ENCODE measurements at places on chromosomes 11 and 22.

DNA sequence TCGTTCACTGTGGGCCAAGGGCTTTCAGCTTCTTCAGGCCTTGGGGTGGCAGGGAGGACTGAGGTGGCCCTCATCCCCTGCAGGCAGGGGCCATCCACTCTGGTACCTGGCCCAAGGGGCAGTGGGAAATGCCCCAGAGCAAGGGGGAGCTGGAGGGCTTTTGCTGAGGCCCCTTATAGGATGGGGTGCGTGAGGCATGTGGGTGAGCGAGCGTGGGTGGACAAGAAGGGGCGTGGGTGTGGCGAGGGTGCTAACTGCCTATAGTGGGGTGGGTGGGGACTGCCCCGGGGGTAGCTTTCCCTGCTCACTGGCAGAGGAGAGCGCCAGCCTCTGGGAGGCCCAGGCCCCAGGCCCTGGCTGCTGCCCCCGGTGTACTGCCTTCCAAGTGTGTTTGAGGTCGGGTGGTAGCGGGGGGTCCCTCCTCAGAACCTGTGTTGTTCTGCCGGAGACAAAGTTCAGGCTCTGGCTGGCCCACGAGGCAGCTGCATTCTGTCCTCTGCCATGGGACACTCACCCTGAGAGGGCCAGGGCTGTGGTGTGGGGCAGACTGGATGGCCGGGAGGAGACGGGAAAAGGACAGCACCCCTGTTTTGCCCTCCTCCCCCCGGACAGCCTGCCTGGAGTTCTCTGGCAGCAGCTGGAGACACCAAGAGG is 3.4 kb downstream of the FLRT1 start:
- no peak for DNase-seq

GRCh38 chr11:2752204-2752770 is 52.5 kb upstream of the KCNQ1OT1 start:
- peak; percentile 1 for DNase-seq

DNA sequence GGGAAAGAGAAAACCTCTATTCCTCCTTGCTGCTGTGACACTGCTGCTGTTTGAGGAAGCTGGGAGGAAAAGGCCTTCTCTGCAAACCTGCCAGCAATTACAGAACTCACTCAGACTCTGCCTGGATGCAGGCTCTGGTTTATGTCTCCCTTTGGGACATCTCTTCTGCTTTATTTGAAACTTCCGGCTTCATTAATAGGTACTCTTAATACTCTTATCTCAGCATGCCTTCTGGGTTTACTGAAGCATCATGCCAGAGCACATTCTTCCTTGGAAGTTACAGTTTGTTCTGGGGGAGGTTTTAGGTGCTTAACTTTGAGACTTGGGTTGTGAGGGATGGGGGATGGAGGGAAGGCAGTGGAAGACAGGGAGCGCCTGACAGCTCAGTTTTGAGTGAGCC is 79.9 kb downstream of the NAV2 start:
- no peak for DNase-seq

DNA sequence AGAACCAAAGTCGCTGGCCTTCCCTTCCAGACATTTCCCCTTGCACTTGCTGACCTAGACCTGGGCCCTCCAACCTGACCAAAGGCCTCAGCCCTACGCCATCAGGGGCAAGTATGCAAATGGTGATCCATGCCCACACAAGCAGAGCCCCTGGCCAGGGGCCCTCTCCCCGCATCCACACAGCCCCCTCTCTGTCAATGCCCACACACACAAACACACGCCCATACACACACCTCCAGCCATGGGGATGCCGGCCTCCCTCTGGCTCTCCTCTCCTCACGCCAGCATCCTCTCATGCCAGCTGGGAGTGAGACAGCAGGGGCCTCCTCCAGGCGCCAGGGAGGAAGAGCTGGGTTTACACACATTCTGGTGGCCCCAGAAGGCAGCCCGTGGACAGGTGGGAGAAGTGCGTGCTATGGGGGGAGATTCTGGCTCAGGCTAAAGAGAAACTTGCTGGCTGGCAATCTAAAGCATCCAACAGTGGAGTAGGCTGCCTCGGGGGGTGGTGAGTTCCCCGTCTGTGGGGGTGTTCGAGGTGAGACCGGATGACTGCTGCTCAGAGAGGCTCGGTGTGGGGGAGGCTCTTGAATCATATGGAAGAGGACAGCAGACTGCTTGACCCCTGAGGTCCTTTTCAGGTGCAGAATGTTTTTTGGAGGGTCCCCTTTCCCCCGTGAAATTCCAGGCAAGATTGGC is 4.8 kb downstream of the NRXN2 start:
- no peak for DNase-seq

- DNase-seq = no peak
Measured at GRCh38 chr11:57630171-57630570, 19.5 kb downstream of the YPEL4 start.

DNA sequence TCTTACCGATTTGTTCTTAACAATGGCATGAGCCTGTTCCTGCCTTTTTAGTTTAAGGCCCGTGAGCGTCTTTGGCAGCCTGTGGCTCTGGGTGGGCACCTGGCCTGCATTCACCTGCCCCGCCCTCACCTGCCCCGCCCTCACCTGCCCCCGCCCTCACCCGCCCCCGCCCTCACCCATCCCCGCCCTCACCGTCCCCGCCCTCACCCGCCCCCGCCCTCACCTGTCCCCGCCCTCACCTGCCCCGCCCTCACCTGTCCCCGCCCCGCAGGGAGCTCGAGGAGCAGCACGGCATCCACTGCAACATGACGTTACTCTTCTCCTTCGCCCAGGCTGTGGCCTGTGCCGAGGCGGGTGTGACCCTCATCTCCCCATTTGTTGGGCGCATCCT is 14.2 kb downstream of the GATD1 start:
- DNase-seq = no peak

- no peak for DNase-seq
Measured at GRCh38 chr22:37237371-37238268, 6.4 kb downstream of the RAC2 start.

DNA sequence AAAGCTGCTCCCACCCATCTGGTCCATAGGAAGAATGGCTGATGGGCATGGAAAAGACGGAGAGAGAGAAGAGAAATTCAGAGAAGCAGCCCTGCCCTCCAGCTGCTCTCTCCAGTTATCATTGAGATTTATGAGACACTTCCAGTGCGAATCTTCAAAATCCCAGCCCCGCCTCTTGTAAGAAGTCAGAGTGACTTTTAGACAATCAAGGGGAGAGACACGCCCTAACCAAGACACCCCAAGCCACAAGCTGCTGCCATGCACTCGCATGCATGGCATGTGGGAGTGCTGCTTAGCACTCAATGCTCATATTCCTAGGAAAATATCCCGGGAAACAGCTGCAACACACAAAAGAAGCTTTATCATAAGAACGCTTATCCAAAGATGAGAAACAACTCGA is 110.6 kb upstream of the BID start:
- DNase-seq = no peak

GRCh38 chr11:101872171-101872882 is 42.5 kb upstream of the CEP126 start:
- no peak for DNase-seq
